ENCODE measurements at places on chromosomes 5 and 9. TPM values are rescaled to one million over a fixed set of nuclear protein-coding genes. Genes with fewer than 3 reads are reported as not detected.

Gene VCAN
- total RNA-seq, result 6.7 TPM

DNA sequence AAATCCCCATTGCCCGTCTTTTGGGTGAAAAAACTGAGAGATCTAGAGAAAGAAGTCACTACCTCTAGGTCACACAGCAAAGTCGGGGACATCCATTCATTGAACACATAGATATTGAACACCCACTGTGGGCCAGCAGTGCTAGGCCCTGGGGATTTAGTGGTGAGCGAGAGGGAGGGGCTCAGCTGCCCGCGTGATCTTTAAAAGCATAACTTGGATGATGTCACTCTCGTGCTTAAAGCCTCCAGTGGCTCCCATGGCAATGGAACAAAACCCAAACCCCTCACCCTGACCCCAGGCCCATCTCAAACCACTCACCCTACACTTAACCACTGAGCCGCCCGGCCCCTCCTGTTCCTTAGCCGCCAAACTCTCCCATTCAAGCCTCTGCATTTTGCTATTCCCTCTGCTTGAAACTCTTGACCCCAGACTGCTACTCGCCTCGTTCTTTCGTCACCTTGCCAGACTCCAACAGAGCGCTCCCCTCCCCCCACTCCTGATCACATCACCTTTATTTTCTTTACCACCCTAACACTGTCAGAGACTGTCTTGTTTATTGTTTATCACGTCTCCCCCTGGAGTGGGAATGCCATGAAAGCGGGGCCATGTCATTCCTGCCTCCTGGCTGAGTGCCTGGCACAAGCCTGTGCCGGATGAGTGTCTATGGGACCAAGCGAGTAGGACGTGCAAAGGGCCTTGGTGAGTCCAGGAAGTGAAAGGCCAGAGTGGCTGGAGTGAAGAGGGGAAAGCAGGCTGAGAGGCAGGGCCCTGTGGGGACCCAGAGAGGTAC lies 710 bp upstream of the PIP5KL1 start:
- no peak for DNase-seq

Gene IL5
- not detected for total RNA-seq

GRCh38 chr9:84970432-84970831 lies 300.9 kb downstream of the NTRK2 start:
- DNase-seq, result no peak

DNA sequence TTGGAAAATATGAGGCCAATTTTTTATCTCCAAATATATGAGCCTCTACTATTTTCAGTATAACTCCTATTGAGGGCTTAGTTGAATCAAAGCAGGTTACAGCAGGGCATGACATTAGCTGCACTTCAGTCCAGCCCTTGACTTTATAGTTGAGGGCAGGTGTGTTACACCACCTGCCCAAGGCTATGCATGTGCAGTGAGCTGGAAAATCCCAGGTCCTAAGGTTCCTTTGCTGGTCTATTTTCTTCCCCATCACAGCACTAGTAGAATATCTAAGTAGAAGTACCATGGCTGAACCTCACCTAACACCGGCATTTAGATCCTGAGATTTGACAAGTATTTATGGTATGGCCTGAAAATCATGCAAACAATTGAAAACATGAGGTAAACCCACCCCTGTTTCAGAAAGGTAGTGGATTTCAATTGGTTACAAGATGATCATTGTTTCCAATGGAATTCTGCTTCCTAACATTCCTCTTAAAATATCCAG lies 201.1 kb downstream of the SEMA5A start:
- DNase-seq, result no peak

Gene OLFML2A
- total RNA-seq, result 21.7 TPM

GRCh38 chr5:138843316-138844124 lies 31.6 kb downstream of the LRRTM2 start:
- no peak for DNase-seq

GRCh38 chr5:131984956-131985665 lies 26.3 kb downstream of the ACSL6 start:
- no peak for DNase-seq

- no peak for DNase-seq
These were observed 704 bp upstream of the IL33 start for GRCh38 chr9:6214903-6215302.

GRCh38 chr9:16369427-16369826 lies 501.0 kb downstream of the BNC2 start:
- DNase-seq, result no peak

DNA sequence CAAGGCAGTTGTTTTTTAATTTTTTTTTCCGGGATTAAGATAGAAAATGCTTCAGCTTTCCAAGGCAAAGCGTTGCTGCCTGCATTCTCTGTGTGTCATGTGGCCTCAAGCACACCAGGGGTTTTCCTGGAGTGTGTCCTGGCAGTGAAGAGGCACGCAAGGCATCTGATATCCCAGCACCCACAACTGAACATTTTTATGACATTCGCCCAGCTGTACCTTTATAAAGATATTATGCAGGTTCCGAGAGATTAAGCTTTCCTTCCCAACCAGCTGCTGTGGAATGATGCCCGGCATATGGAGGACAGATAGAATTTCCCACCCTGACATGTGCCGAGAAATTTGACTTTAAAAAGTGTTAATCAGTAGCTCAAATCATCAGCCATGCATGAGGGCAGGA lies 205.6 kb downstream of the GADD45G start:
- no peak for DNase-seq
